ENCODE measurements at places on chromosomes 7 and 10.

- no peak for DNase-seq
These were observed 87.3 kb upstream of the TES start for GRCh38 chr7:116122972-116123595.

DNA sequence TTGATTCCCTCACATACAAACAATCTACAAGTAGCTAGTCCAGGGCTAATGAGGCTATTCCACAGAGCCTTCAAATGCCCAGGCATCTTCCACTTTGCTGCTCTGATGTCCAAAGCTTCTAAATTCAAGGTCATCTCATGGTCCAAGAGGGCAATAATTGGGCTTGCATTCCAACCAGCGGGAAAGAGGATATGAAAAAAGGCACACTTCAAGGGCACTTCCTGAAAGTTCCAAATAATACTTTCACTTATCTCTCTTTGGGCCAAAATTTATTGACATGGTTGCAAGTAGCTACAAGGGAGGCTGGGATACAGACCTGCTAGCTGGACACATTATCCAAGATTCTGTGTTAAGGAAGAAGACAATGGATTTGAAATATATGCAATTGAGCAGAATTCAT is 25.2 kb upstream of the APBB1IP start:
- DNase-seq: no peak

GRCh38 chr10:89062861-89063260 is 72.3 kb downstream of the FAS start:
- DNase-seq: no peak

- DNase-seq: no peak
These were observed 54.3 kb downstream of the FAM241B start for GRCh38 chr10:69684020-69684980.

DNA sequence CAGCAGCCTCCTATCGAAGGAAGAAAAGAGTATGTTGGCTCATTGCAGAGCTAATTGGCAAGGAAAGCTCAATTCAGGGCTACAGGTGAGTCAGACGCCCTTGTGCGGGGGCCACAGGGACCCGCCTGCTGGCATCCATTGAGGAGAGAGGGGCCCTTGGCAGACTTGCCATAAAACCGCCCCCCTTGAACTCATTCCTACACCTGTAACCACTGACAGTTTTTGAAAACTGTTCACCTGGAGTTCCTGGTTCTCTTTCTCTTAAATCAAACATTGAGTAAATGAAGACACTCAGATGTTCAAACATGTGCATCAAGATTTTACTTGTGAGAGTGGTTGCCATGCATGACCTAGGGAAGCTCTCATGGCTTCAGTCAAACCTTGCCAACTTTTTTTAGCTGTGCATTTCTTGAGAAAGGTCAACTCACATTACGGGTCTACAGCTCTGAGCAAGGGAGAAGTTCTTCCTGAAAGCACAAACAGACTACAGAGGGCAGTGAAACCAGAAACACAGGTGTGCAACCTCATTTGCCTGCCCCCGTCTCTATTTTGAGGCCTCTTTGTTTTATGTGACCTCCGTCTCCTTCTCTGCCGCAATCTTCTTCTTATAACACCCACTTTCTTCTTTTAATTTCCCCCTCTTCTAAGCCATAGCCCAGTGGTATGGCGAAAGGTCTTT is 87.8 kb downstream of the TBXAS1 start:
- DNase-seq: no peak

- DNase-seq: no peak
These were observed 38.0 kb downstream of the USP6NL start for GRCh38 chr10:11573497-11573896.

GRCh38 chr7:68364886-68365625 is 1233.2 kb upstream of the AUTS2 start:
- DNase-seq: no peak

DNA sequence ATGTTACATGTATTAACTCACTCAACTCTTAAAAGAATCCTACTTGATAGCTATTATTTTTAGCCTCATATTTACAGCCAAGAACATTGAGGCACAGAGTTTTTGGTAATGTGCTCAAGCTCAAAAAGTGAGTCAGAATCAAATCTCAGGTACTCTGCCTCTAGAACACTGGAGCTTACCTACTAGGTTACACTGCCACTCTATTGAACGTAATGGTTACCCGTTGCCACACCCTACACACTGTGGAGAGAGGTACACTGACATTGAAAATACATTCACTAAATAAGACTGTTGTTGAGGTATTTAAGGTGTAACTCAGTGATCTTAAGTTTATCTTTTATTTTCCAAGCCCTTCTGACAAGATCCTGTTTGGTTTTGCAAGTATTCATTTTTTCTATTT is 17.9 kb downstream of the SLC26A3 start:
- DNase-seq: no peak

GRCh38 chr7:30732606-30733005 is 19.3 kb upstream of the INMT start:
- no peak for DNase-seq

- DNase-seq: no peak
These were observed 21.6 kb downstream of the TAS2R41 start for GRCh38 chr7:143499246-143499645.

GRCh38 chr7:32255036-32255435 is 184.8 kb upstream of the PDE1C start:
- no peak for DNase-seq

Measured in HuH-7.5 (cell line).